ENCODE measurements at places on chromosomes 5 and 9.
A peak's percentile ranks its signal among the peaks of the same experiment; 100 is the strongest.

- no peak for DNase-seq
Measured at GRCh38 chr5:53323943-53324642, 156.3 kb upstream of the FST start.

DNA sequence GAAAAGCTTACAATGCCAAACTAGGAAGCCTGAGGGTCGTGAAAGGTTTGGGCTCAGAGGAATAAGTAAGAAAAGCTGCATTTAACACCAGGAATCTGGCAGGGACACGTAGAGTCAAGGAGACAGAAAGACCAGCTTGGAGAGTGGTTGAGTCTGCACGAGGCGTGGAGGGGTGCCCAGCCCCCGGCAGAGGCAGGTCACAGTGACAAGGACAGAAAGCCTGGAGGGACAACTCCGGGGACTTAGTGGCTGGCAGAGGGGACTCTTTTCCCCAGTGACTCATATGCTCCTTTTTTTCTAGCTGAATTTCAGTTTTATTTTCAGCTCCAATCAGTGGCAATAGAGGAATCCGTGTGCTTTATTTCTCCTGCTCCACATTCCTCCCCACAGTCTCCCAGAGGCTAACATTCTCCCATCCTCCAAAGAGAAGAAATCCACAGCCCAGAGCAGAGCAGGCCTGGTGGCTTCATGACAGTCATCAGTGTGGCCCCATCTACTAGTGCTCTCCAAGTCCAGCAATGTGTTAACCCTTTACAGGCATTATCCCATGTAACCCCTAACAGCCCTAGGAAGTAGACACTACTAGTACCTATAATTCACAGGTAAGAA is 80.7 kb downstream of the KCNIP1 start:
- no peak for DNase-seq

GRCh38 chr9:93300585-93301081 is 116.7 kb downstream of the WNK2 start:
- DNase-seq: peak; percentile 42

DNA sequence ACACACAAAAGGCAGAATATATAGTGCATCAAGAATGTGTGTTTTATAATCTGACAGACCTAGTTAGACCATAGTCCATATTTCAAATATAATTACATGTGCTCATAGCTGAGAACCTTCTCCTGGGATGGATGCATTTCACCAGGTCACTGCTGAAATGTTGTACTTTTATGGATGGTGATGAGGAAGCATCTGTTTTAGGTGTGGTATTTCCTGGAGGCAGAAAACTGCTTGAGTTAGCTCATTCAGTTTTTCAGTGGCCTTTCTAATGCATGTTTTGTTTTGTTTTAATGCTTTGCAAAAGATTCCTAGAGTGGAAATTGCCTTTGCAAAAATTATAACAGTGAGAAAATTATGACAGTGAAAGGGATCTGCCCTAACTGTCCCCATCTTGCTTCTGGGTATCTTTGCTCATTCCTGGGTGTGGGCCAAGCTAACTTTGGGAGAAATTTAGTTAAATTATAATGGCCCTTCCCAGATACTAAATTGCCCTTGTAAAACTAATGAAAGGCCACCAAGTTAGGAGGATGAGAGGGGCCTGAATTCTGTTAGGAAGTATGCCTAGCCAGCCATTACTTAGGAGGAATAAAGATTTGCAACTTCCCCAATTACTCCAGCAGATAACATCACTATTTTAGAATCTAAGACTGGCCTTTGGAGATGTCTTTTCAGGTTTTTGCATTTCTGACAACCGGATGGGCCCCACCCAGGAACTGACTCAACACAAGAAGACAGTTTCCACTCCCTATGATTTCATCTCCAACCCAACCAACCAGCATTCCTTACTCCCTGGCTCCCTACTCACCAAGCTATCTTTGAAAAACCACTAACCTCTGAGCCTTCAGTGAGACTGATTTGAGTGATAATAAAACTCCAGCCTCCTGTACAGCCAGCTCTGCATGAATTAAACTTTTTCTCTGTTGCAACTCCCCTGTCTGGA is 7.0 kb upstream of the IL12B start:
- no peak for DNase-seq

- DNase-seq: no peak
Measured at GRCh38 chr9:135823036-135823435, 84.3 kb downstream of the CAMSAP1 start.

DNA sequence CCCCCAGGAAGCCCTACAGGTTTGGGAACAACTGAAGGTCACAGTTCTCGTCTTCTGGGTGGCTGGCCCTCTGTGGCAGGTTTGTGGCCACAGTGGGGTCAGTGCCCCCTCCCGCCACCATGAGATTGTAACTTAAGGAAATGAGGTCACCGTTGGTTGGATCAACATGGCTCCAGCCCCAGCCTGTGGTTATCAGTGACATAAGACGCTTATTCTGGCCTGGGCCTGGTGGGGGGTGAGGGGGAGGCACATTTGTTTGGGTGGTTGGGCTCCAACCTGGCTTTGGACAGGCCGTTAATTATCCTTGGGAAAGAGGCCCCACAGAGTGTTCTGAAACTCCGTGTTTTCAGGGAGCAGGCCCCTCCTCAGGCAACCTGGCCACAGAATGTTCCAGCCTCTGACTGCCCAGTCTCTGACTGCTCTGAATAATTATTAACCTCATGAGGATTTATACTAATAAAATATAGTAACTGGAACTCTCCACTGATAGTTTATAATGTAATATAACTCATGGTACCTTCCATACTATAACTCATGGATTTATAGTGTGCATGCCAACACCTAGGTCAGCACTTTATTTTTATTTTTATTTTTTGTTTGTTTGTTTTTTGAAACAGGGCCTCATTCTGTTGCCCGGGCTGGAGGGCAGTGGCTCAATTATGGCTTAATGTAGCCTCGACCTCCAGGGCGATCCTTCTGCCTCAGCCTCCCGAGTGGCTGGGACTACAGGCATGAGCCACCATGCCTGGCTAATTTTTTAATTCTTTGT is 58.0 kb upstream of the RPL26L1 start:
- no peak for DNase-seq

- DNase-seq: no peak
Measured at GRCh38 chr9:33135470-33135958, 31.6 kb downstream of the B4GALT1 start.
